ENCODE measurements at places on chromosomes 2 and 18.

DNA sequence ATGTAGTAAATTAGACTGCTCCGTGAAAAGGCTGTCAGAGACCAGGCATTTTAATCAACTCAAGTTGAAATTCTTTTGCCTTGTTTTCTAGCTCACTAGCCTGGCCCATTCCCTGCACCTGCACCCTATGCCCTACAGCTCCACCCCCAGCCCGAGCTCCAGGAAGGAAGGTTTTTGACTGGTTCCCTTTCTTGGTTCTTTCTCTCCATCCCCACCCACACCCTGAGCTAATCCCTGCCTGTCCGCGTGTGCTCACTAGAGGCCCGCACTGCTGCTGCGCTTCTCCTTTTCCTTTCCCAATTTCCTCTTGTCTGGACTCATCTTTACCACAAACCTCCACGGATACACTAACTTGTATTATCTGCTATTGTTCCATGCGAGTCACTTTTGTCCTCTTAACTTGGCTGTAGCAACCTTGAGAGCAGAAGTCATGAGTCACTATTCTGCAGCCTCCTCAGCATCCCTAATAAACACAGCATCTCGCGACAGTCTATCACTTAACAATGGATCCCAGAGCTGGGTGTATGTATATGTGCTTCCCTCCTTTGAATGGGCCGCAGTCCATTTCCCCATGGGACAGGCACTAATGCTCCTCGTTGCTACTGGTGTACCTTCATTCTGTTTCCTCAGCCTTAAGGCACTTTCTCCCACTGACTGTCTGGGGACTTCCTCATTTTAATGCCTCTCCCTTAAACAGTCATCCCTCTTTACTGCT is 36.5 kb downstream of the COLEC12 start:
- no peak for DNase-seq

- no peak for DNase-seq
Measured at GRCh38 chr18:77635451-77635850, 385.8 kb downstream of the GALR1 start.

DNA sequence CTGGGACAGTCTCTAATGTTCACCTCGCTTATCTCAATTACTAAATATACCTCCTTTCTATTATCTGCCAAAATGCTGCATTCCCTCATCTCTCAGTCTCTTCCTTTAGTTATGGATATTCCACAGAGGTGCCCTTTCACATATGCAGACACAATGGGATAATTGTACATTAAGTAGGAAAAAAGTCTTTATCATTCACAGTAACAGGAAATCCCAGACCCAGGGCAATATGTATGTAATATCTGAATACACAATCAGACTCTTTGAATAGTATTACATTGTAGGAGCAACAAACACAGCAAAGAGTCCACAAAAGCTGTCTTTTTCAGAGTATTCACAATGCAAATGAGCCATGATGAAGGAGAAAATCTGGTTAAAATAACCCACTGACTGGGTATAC is 1399.0 kb upstream of the ZEB2 start:
- no peak for DNase-seq

- DNase-seq: no peak
Measured at GRCh38 chr2:69138247-69138772, 125.3 kb downstream of the ANTXR1 start.

DNA sequence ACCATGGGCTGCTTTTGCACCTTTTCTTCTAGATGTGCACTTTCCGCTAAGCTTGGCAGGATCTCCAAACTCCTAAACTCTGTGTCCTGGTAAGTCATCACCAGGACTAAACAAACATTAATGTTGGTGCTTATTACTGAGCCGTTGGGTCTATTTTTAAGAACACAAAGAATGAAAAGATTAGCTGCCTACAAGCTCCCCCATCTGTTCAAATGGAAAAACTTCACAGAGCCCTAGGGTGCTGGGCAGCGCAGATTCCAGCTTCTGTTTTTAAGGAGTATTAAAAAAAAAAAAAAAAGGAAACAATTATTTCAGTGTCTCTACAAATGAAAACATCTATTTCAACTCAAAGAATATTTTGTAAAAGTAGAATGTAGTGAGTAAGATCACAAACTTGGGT is 97.8 kb upstream of the AQP4 start:
- DNase-seq: no peak

DNA sequence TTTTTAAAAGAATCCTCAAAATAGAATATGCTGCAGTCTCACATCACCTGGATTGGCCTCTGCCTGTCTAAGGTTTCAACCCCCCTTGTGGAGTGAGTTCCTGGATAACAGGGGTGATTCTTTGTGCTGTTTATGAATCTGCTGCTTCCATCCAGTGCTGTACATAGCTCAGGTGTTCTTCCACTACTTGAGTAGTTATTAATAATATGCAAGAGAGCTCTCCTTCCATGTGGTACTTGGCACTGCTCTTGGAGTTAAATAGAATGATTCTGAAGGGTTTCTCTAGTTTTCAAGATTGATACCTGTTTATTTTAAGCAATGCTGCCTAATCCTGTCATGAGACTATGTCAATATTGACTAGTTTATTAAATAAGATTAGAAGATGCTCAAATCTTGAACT is 273.6 kb downstream of the RDH14 start:
- DNase-seq: no peak

GRCh38 chr2:235183786-235184185 is 232.0 kb downstream of the SH3BP4 start:
- DNase-seq: no peak

- DNase-seq: no peak
Measured at GRCh38 chr2:179037807-179038206, 12.1 kb downstream of the CCDC141 start.

Data from stimulated activated CD8-positive, alpha-beta memory T cell treated with anti-CD3 and anti-CD28 coated beads, Interleukin-4, amount 100 ng/mL, for 1 hour (primary cell).